ENCODE measurements at places on chromosomes 5 and 9.

- no peak for DNase-seq
These were observed 73.9 kb downstream of the FOXD1 start for GRCh38 chr5:73374520-73375190.

DNA sequence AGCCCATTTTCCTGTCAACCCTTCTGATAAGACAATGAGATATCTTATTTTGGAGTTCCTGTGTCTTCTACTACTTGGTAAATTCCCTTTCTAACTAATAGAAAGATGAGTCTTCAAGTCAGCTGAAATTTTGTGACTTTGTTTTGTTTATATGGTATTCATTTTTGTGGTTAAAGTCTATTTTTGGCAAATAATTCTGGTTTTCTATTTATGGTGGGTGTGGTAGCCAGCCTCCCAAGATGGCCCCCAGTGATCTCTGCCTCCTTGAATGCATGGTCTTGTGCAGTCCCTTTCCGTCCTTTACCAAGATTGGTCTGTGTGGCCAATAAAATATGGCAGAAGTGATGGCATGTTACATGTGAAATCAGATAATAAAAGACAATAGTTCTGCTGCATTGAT lies 91.5 kb downstream of the NR3C1 start:
- no peak for DNase-seq

- DNase-seq, result no peak
These were observed 211.1 kb downstream of the DMRTA1 start for GRCh38 chr9:22657713-22658112.

DNA sequence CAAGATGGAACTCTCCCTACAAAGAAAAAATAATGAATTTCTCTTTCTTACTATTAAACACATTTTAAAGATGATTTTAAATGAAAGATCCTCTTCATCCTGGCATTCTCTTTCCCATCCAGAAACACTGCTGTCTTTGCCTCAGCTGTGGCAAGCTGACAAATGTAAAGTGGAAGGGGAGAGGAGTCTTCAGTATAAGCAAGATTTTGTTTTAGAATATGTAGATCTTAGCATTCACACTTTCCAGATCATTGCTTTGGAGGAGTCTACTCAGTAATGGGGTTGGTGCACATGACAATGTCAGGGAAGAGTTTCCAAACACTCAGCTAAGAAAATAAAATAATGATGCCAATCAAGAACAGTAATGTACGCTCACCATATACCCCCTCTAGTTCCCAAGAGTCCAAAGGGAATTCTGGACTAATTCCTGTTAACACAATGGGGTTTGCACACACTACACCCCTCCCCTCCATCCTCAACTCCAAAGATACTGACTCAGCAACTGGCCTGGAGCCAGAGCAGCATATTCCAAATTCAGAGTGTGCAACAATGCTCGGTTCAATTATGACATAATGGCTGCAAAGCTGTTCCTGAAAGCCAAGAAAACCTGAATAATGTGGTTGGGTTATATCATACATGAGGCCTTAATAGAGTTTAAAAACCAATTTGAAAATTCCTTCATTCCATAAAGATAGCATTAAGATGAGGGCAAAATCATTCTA lies 4.6 kb downstream of the C5orf63 start:
- no peak for DNase-seq

GRCh38 chr9:134152022-134152448 lies 12.3 kb downstream of the RNU6ATAC start:
- no peak for DNase-seq

GRCh38 chr5:180093241-180093640 lies 21.7 kb upstream of the RNF130 start:
- no peak for DNase-seq

GRCh38 chr5:51271261-51271660 lies 112.0 kb upstream of the ISL1 start:
- no peak for DNase-seq

DNA sequence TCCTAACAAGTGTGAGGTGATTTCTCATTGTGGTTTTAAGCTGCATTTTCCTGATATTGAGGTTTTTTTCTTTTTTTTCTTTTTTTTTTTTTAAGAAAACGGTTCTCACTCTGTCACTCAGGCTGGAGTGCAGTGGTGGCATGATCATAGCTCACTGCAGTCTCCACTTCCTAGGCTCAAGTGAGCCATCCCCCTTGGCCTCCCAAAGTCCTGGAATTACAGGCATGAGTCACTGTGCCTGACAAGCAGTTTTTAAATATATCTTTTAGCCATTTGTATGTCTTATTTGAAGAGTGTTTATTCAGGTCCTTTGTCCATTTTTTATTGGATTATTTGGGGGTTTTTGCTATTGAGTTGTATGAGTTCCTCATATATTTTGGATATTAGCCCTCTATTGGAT lies 53.8 kb downstream of the GCNT1 start:
- DNase-seq, result no peak

GRCh38 chr9:99811598-99812383 lies 9.9 kb upstream of the NR4A3 start:
- peak; percentile 64 for DNase-seq

All from activated CD8-positive, alpha-beta memory T cell treated with anti-CD3 and anti-CD28 coated beads for 24 hours (primary cell).